ENCODE measurements at places on chromosomes 3 and 15. TPM values are rescaled to one million over a fixed set of nuclear protein-coding genes. Genes with fewer than 3 reads are reported as not detected.
A peak's percentile ranks its signal among the peaks of the same experiment; 100 is the strongest.

The TNK2 gene
- 54.9 TPM for total RNA-seq

The RABL3 gene
- 16.5 TPM for total RNA-seq

The COPS2 gene
- 92.8 TPM for total RNA-seq

The WDR49 gene
- 5.4 TPM for total RNA-seq

The STX19 gene
- total RNA-seq: not detected

The SH2D7 gene
- total RNA-seq: not detected

The IREB2 gene
- 97.2 TPM for total RNA-seq

The GLDN gene
- 1.7 TPM for total RNA-seq

The LMOD3 gene
- total RNA-seq: 4.2 TPM

The GOLGA6B gene
- total RNA-seq: not detected

The MINAR1 gene
- 1.9 TPM for total RNA-seq

The MORC1 gene
- not detected for total RNA-seq

The GASK1A gene
- 2.1 TPM for total RNA-seq

The CMTM7 gene
- total RNA-seq: 37.4 TPM

GRCh38 chr15:53910852-53911251, 67.4 kb upstream of the UNC13C start:
- DNase-seq: no peak
- no peaks in the 10 kb centered on the region for H3K27me3 ChIP-seq
- no peak overlapping the region for H3K4me3 ChIP-seq
- H3K36me3 ChIP-seq: no peaks in the 10 kb centered on the region
- no peaks in the 10 kb centered on the region for H3K4me1 ChIP-seq

- DNase-seq: no peak
- peaks cover 22% of the 10 kb centered on the region for H3K4me1 ChIP-seq
- H3K36me3 ChIP-seq: no peaks in the 10 kb centered on the region
- no peaks in the 10 kb centered on the region for H3K27me3 ChIP-seq
- no peak overlapping the region for H3K4me3 ChIP-seq
Observed at GRCh38 chr3:15647611-15648167, 46.1 kb downstream of the BTD start.

GRCh38 chr15:64045101-64045435, 1.2 kb downstream of the DAPK2 start:
- no peak for DNase-seq
- H3K36me3 ChIP-seq: no peaks in the 10 kb centered on the region
- H3K27me3 ChIP-seq: peaks cover 5% of the 10 kb centered on the region
- peaks cover 10% of the 10 kb centered on the region for H3K4me1 ChIP-seq
- peak overlapping the region; percentile 84 for H3K4me3 ChIP-seq

- H3K36me3 ChIP-seq: no peaks in the 10 kb centered on the region
- H3K27me3 ChIP-seq: peaks cover 4% of the 10 kb centered on the region
- H3K27ac ChIP-seq: no peak overlapping the region
- DNase-seq: no peak
Observed at GRCh38 chr15:27538325-27538724, 560.8 kb downstream of the OCA2 start.

- no peaks in the 10 kb centered on the region for H3K4me1 ChIP-seq
- no peaks in the 10 kb centered on the region for H3K36me3 ChIP-seq
- H3K27ac ChIP-seq: no peak overlapping the region
- no peak for DNase-seq
- H3K27me3 ChIP-seq: no peaks in the 10 kb centered on the region
Observed at GRCh38 chr3:60423556-60423955, 827.7 kb downstream of the FHIT start.

GRCh38 chr15:44584162-44584749, 47.3 kb downstream of the EIF3J start:
- H3K4me3 ChIP-seq: no peak overlapping the region
- H3K27me3 ChIP-seq: no peaks in the 10 kb centered on the region
- H3K36me3 ChIP-seq: peaks cover 29% of the 10 kb centered on the region
- no peak overlapping the region for H3K27ac ChIP-seq
- H3K4me1 ChIP-seq: no peaks in the 10 kb centered on the region

- H3K36me3 ChIP-seq: no peaks in the 10 kb centered on the region
- H3K27ac ChIP-seq: no peak overlapping the region
- DNase-seq: no peak
- no peak overlapping the region for H3K4me3 ChIP-seq
- H3K27me3 ChIP-seq: peaks cover 70% of the 10 kb centered on the region
Observed at GRCh38 chr15:82656641-82657266, 9.6 kb upstream of the CPEB1 start.

- no peaks in the 10 kb centered on the region for H3K27me3 ChIP-seq
- DNase-seq: no peak
- H3K4me1 ChIP-seq: peaks cover 3% of the 10 kb centered on the region
- no peaks in the 10 kb centered on the region for H3K36me3 ChIP-seq
- H3K27ac ChIP-seq: no peak overlapping the region
- no peak overlapping the region for H3K4me3 ChIP-seq
Observed at GRCh38 chr3:17755836-17756235, 13.4 kb upstream of the TBC1D5 start.

DNA sequence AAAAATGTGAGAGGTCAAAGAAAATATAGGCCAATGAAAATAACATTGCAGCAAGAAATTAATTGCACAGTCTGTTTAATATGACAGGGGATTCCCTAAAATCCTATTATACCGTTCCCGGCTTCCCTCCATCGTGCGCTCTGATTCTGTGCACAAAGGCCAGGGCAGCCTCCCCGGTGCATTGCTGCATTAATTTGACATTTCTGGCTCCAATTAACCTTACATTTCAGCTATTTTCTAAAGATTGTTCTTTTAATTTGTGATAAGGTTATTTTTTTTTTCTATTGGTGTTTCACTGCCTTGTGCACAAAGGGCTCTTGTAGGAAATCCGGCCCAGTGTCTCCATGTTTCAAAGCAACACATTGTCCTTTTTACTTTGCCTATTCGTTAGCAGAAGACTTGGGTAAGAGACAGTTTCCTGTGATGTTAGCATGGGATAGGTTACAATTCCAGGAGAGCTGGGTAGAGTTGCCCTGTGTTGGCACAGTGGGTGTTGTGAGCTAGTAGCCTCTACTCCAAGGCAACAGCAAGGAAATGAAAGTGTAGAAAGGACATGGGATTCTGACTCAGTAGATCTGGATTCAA, 257.3 kb upstream of the IGF1R start:
- no peaks in the 10 kb centered on the region for H3K36me3 ChIP-seq
- H3K27me3 ChIP-seq: peaks cover 20% of the 10 kb centered on the region
- H3K4me3 ChIP-seq: no peak overlapping the region
- no peak overlapping the region for H3K27ac ChIP-seq

- no peaks in the 10 kb centered on the region for H3K27me3 ChIP-seq
- peaks cover 13% of the 10 kb centered on the region for H3K4me1 ChIP-seq
- H3K36me3 ChIP-seq: peaks cover 3% of the 10 kb centered on the region
Observed at GRCh38 chr3:104291437-104291851, 1075.3 kb upstream of the ALCAM start.

GRCh38 chr3:58419780-58420507, 13.7 kb downstream of the PDHB start:
- H3K27ac ChIP-seq: peak overlapping the region; percentile 40
- no peaks in the 10 kb centered on the region for H3K4me1 ChIP-seq
- peaks cover 7% of the 10 kb centered on the region for H3K36me3 ChIP-seq
- no peak for DNase-seq
- no peak overlapping the region for H3K4me3 ChIP-seq
- no peaks in the 10 kb centered on the region for H3K27me3 ChIP-seq

DNA sequence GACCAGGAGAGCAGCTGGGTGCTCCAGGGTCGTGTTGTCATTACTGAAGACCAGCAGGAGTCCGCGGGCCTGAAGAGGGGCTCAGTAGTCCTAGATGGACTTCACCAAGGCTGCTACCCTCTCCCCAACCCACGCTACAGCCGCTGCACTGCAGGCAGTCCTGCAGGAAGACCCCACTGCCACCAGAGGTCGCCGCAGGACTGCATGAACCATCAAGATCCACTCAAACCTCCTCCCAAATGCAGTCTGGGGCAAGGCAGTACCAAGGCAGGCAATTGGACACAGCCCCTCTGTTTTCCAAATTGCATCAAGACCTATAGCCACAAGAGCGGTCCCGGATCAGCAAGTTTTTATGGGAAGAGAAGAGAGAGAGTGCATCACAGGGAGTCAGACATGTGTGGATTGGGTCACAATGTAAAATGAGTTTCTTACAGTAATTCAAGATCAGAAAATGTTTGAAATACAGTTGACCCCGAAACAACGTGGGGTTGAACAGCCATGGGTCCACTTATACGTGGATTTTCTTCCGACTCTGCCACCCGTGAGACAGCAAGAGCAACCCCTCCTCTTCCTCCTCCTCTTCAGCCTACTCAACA, 46.7 kb downstream of the DZIP1L start:
- no peak overlapping the region for H3K27ac ChIP-seq
- peaks cover 6% of the 10 kb centered on the region for H3K36me3 ChIP-seq
- peaks cover 12% of the 10 kb centered on the region for H3K4me1 ChIP-seq
- no peak overlapping the region for H3K4me3 ChIP-seq
- peak; percentile 82 for DNase-seq

DNA sequence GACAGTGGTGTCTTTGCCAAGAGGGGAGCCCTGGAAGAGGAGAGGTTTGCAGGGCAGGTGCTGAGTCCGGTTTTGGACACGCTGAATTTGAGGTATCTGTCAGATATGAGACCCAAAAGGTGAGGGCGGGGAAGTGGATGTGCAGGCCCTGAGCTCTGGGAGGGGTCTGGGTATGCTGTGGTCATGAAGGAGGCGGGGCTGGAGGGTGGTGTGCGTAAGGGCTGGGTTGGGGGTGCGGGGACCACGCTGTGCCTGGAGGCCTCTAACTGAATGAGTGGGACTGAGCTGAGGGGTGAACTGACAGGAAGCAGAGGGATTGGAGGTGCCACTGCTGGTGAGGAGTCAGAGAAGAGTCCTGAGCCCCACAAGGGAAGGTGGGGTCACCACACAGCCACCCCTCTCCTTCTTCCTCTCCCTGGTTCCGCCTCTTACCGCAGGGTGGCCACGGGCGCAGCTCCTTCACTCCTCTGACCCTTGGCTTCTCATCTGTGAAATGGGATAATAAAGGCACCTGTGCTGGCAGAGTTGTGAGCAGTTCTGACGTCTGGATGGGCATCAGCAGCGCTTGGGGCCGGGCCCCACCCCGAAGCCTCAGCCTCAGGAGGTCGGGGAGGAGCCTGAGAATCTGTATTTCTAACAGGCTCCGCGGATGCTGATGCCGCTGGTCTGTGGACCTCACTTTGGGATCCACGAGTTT, 28.8 kb downstream of the PSTPIP1 start:
- H3K36me3 ChIP-seq: no peaks in the 10 kb centered on the region
- H3K4me3 ChIP-seq: no peak overlapping the region
- no peak overlapping the region for H3K27ac ChIP-seq
- peaks cover 4% of the 10 kb centered on the region for H3K4me1 ChIP-seq

DNA sequence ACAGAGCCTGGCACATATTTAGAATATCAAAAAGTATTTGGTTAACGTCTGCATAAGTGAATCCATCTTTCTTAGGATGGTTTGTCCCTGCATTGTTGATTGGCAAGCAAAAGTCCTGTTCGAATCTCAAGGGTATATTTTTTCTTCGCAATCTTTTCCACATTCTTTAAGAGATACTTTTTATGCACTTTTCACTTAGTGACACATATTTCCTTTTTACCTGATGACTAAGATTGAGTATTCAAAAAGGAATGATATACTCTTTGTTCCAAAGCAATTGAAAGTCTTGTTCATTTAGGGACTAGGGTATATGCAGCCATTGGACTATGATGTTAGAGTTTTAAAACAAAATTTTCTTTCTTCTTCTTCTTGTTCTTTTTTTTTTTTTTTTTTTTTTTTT, 349.9 kb downstream of the NLGN1 start:
- no peak for DNase-seq
- H3K4me1 ChIP-seq: peaks cover 10% of the 10 kb centered on the region
- H3K27me3 ChIP-seq: no peaks in the 10 kb centered on the region
- no peaks in the 10 kb centered on the region for H3K36me3 ChIP-seq

DNA sequence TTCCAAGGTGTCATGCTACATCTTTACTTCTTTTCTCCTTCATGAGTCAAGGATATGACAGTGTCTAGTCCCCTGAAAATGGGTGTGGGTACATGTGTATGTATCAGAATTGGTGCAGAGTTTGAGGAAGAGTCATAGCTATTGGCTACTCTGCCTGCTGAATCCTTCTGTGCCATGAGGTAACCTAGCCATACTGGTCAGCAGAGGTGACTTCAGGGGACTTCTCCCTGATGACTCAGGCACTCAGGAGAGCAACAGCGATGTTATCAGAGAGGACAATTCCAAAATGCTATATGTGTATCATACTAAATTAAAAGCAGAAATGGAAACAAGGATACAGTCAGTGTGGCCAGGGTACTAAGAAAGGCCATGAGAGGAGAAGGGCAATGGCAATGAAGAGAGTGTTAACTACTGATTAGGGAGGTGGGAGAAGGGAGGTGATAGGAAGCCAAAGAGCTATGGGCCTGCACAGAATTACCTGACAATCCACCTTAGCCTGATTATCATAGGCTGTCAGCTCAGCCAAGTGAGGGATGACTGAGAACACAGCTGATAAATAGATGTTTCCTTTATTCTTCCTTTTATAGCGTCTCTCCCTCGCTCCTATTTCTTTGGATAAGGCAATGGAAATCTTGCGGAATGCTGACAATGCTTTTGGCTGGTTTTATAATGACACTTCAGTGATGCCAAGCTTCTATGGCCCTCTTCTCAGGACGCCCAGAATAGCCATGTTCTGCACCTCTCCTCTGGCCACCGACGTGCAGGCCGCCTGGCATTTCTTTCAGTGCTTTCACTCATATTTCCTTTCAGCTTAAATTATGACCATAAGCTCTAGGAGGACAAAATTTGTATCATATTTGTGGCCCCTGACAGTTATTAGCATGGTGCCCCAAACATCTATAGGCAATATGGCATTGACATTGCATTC, 90.6 kb downstream of the FGF12 start:
- no peaks in the 10 kb centered on the region for H3K4me1 ChIP-seq
- H3K27me3 ChIP-seq: no peaks in the 10 kb centered on the region
- DNase-seq: no peak
- H3K36me3 ChIP-seq: no peaks in the 10 kb centered on the region

DNA sequence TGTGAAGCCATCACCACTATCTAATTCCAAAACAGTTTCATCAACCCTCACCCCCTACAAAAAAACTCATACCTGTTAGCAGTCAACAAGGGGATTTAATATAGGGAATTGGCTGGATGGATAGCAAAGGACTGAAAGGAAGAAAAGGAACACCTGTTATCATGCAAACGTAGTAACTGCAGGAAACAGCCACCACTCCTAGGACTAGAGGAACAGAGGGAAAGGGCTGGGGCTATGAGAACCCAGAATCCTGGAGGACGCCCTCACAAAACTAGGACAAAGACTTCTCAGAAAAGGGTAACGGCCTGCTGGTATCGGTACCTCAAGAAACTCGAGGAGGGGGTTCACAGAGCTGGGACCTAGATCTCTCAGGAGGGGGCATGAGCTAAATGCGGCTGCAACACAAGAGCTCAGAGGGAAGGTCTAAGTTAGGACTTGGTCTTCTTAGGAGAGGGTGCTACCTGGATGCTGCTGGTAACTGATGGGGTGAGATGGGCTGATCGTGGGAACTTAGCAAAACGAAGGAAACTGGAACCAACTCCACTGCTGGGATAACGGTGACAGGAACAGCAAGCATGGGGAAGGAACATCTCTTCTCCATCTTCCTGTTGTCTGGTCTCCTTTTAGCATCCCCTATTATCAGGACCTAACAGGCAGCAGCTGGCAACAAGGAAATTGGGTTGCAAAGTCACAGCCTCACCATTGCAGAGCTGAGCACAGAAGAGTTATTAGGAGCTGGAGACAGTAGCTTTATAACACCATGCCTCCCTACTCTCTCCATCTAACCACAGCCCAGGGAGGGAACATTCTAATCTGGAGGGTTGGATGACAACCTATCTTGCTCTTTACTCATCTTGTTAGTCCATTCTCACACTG, 147.7 kb downstream of the UACA start:
- H3K4me3 ChIP-seq: no peak overlapping the region
- DNase-seq: no peak
- H3K4me1 ChIP-seq: no peaks in the 10 kb centered on the region
- no peaks in the 10 kb centered on the region for H3K27me3 ChIP-seq
- H3K27ac ChIP-seq: no peak overlapping the region
- H3K36me3 ChIP-seq: no peaks in the 10 kb centered on the region
